Muscle of leg (tissue), 16 donors: ENCODE measurements at places on chromosomes 2 and 18. TPM values are rescaled to one million over a fixed set of nuclear protein-coding genes. Genes with fewer than 3 reads are reported as not detected.

DNA sequence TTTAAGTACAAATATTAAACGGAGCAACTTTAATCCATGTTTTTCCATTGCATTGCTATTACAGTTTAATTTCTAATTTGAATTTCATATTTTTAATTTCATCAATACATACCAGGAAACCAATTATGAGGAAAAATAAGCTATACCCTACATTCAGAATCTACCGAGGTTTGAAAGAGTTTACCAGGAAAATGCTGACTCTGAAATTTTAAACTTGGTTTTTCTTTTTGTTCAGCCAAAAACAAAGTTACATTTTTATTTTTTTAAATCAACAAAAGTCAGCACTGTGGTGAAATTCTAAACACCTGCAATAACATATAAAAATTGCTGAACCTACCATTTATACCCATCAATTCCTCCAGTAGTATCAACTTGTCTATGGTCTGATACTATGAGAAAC lies 53.7 kb downstream of the GFPT1 start:
- DNase-seq = no peak

DNA sequence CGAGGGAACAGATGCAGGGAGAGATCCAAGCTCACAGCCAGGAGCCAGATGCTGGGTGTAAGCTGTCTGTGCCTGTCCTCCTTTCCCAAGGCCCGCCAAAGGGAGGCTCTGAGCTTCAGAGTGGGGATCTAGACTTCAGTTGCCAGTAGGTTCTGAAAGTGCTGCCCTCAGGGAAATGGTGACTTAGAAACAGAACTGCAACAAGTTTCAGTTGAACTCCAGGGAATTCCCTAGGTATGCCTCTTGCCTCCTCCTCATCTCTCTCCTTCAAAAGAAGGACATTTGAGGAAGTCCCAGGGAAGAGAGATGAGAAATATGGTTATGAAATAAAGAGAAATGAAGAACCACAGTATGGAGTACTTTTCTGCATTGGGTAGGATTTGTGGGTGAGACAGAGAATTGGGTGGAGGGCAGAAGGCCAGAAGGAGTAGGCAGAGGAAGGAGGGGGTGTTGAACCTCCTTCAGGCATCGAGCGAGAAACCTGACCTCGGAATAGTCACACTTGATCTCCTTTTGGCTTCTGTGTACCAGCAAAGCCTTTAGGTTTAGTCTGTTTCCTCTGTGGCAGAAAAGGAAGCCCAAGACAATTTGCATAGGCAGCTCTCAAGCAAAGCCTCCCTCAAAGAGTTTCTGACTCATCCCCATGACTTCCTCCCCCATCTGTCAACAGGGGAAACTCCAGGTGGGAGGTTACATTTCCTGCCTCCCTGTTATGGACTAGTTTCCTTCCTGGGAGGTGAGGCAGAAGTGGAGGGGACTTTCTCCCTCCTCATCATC lies 45.7 kb downstream of the QPCT start:
- DNase-seq = peak; percentile 35

GRCh38 chr2:173151671-173152401 lies 76.2 kb downstream of the MAP3K20 start:
- DNase-seq = no peak

CYRIA gene
- polyA plus RNA-seq = 7.1 TPM

DNA sequence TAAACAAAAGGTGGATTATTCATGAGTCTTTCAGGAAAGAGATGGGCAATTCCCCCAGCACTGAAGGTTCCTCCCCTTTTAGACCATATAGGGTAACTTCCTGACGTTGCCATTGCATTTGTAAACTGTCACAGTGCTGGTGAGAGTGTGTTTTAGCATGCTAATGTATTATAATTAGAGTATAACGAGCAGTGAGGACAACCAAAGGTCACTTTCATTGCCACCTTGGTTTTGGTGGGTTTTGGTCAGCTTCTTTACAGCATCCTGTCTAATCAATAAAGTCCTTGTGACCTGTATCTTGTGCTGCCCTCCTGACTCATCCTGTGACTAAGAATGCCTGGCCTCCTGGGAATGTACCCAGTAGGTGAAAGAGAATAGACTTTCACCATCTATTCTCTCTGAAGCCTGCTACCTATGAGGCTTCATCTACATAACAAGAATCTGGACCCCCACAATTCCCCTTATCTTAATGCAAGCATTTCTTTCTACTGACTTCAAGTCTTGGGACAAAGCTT lies 148.7 kb downstream of the CABLES1 start:
- DNase-seq = no peak

DNA sequence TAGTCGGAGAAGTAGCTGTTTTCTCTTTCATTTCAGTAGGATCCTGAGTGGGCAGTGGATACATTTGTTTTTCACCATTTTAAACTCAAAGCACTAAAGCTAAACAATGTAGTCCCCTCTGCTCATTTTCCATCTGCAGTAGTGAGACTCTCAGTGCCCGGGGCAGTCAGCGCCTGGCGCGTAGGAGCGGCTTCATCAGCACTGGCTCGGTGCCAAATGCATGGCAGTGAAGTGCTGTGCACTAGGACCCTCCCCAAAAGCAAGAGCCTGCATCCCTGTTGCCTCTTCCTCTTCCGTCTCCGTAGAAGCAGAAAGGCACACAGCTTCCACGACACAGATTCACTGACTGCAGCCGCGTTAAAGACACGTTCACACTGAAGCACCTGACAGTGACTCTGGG lies 19.0 kb upstream of the ESPNL start:
- no peak for DNase-seq

GRCh38 chr2:173048897-173049661 lies 26.6 kb upstream of the MAP3K20 start:
- peak; percentile 96 for DNase-seq

GPR75 gene
- polyA plus RNA-seq = 1.6 TPM

DNA sequence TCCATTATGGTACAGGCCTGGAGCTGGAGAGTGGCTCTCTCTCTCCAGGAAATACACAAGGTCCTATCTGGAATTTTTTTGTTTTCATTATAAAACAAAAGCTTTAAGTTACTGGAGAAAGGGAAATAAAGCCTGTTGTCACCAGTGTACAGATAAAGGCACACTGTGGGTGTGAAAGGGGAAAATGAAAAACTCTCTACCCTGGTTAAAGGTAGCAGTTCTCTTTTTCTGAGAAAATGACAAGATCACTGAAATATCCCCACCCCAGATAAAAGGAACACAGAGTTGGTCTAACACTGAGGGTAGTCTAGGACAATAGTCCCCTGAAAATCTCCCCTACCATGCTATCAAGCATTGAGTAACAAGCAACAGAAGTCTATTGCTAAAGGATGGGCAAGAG lies 438.7 kb downstream of the MBD2 start:
- DNase-seq = no peak

EVA1A gene
- 7.5 TPM for polyA plus RNA-seq

ASB18 gene
- polyA plus RNA-seq = 11.0 TPM

DNA sequence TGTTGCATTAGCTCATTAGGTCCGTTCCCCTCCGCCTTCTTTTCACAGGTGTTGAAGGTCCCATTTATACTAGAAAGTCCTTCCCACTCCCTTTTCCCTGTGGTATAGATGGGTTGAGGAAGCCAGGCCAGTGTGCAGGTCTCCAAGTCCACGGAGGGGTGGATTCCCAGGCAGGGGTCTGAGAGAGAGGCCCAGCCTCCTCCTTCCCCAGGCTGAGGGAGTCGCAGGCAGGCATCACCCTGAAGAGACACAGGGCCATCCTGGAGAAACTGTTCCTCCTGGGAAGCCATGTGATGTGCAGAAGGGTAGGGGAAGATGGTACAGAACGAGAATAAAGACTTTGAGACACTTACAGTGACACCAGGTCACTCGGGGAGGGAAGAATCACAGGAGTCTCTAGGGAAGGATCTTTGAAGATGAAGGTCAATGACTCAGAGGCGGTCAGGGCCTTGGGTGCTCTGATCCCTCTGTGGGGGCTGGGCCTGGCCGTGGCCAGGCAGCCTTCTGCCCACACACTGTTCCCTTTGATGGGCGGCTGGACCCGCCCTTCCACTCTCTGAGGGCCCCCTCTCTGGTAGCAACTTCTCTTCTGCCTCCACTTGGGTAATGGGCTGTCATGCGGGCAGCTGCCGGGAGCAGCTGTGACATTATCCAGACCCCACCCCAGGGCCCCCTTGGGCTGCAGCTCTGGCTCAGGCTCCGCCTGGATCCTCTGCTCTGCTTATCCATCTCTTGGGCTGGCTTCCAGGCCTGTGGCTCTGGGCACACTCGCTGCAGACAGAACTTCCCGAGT lies 45.1 kb downstream of the RHOB start:
- no peak for DNase-seq

GRCh38 chr2:128563348-128563687 lies 244.7 kb upstream of the HS6ST1 start:
- peak; percentile 96 for DNase-seq

DNA sequence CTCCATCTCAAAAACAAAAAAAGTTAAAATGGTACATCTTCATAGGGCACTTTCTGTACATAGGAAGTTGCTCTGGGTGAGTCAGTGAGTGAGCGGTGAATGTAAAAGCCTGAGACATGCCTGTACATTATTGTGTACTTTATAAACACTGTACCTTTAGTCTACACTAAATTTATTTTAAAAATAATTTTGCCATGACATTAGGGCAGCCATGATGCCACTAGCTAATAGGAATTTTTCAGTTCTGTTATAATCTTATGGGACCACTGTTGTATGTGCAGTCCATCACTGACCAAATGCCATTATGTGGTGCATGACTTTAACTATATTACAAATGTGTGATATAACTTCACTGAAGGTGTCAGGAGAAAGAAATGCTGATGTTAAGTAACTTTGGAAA lies 11.0 kb upstream of the TXNDC2 start:
- DNase-seq = no peak

- DNase-seq = no peak
Measured at GRCh38 chr18:74869904-74870863, 272.5 kb downstream of the ZNF407 start.

- peak; percentile 81 for DNase-seq
Measured at GRCh38 chr2:44244135-44244871, 31.0 kb upstream of the SLC3A1 start.

DNA sequence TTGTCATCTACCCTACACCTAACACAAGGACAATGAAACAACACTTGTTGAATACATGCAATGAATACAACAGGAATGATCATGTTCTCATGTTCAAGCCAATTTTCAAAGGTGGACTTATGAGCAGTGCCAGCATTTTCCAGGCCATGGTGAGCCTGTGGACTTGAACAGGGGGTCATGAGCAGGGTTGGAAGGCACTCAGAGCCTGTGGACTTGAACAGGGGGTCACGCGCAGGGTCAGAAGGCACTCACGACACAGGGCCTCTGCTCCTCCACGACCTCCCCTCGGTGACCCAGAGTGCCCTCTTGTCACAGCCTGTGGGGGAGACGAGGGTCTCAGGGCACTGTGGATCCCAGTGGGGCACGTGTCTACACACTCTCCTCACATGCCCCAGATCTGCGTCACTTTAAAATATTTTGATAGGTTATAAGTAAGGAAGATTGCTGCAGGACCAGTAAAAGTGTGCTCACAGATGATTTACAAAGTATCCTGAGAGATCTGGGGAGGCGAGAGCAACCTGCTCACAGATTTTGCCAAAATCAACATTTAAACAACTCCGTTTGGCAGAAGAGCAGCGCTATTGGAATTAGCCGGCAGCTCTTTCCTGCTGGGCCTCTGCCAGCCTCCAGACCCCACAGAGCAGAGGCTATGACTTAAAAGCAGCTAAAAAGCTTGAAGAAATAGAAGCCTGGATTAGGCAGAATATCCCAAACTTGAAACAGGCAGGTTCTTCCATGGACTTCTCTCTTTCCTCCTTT lies 121.9 kb downstream of the TMEM18 start:
- peak; percentile 83 for DNase-seq

SNRNP200 gene
- polyA plus RNA-seq = 106 TPM

GRCh38 chr2:168293766-168294165 lies 46.4 kb upstream of the STK39 start:
- DNase-seq = no peak

- peak; percentile 43 for DNase-seq
Measured at GRCh38 chr2:60424233-60424632, 129.2 kb downstream of the BCL11A start.

DNA sequence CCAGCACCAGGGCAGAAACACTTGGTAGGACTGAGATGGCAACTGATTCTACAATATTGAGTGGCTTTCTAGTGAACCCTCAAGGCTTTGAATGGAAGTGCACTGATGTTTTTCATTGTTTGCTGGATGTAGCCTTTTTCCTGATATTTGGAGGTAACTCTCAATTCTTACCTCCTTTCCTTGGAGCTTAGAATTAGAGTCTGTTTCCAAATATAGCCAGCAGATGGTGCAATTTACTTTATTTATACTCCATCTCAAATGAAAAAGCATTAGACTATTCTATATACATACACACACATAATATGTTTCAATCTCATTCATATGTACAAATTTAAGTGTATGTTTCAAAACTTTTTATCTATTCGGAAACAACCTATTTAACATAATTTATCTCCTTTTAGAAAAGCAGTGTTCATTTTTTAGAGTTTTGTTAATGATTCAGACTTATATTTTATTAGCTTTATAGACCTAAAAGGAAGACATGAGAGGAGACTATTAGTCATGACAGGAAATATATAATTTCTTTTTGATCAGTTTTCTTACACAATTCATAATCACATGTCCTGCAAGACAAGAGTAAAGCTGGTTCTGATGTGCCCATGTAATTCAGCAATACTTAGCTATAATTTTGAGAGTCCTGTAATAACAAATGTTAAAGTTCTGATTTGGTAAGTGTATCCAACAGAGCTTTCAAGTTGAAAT lies 124.8 kb downstream of the NUP35 start:
- DNase-seq = peak; percentile 56

DNA sequence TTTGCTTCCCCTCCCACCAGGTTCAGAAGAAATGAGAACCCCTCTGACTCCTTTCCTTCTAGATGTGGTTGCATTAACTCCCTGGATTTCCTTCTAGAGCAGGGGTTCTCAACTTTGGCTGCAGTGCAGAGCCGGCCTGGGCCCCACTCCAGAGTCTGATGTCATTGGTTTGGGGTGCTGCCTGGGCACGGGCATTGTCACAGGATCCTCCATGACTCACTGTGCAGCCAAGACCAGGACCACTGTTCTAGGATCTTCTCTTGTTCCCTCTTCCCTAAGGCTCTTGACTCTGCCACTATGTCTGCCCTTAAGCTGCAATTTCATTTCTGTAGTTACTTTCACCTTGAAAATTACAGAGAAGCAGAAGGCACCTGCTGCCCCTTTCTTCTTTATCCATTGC lies 31.8 kb downstream of the TBC1D8 start:
- no peak for DNase-seq

DNA sequence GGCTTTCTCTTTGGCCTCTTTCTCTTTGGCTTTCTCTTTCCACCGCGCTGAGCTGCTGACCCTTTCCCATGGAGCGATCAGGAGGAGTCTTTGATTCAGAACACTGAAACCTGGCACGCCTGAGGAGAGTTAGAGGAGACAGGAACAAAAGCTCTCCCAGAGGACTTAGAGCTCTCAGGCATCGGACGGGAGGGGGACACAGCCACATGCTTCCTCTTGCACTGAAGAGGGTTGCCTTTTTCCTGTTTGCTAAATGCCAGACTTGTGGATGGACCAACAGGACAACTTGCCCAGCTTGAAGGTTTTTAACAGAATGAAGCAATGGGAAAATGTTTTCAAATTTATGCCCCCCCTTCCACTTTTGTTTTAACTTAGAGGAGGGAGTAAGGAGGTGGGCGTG lies 3.6 kb upstream of the PTPN18 start:
- no peak for DNase-seq

GRCh38 chr18:49669403-49669802 lies 107.5 kb downstream of the LIPG start:
- no peak for DNase-seq
